RPMI7951 (cell line): ENCODE measurements at places on chromosomes 5 and 9.

DNA sequence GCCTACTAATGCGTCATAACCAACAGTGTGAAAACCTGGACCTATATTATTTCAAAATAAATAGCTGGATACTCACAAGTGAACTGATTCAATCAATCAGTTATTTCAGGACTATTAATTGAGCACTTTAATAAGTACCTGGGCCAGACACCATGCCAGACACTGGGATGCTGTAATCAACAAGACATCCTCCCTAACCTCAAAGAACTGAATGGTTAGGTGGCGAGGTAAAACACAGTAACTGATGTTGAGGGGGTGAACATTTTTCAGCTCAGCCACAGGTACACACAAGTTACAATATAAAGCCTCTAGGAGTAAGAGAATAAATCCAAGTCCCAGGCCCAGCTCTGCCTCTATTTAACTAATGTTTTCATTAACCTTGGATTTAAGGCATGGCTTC, 24.0 kb downstream of the CDH6 start:
- DNase-seq = no peak

GRCh38 chr5:153661897-153662296, 171.4 kb downstream of the GRIA1 start:
- DNase-seq = no peak

GRCh38 chr5:109318455-109319108, 91.2 kb downstream of the PJA2 start:
- DNase-seq = no peak

GRCh38 chr9:83646500-83647239, 23.7 kb downstream of the IDNK start:
- no peak for DNase-seq

DNA sequence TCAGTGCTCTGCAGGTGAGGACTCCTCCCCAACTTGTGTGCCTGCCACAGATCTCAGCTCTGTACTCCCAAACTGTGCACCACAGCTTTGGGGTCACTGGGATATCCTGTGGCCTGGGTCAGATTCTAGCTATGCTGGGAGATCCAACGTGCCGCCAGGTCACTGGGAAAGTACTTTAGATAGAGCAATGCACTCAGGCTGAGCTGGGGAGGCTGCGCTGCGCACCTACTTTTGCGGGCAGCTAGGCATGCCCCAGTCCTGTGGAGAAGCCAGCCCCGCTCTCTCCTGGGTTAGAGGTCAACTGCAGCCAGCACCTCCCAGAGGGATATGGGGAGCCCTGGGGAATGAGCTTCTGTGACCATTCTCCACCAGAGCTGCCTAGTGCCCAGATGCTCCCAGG, 552.1 kb upstream of the CDH9 start:
- no peak for DNase-seq

- DNase-seq = no peak
Measured at GRCh38 chr9:124442379-124442778, 7.9 kb upstream of the ADGRD2 start.

DNA sequence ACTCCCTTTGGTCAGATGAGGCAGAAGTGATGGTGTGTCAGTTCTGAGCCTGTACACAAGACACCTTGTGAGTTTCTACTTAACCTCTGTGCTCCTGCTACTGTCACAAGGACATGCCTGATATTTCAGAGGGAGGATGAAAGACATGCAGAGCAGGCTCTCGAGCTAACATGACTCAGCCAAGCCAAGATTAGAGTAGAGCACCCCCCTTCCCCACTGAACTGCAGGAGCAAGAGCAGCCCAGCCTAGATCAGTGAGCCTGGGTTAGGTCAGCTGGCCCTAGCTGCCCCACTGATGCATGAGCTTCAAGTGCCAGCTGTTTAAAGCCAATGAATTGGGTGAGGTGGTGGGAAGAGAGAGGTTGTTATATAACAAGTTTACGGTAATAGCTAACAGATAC, 36.7 kb downstream of the BRINP1 start:
- DNase-seq = no peak

- DNase-seq = no peak
Measured at GRCh38 chr9:137316012-137316981, 14.2 kb upstream of the NRARP start.

- DNase-seq = no peak
Measured at GRCh38 chr5:66339896-66340295, 195.8 kb downstream of the SREK1 start.

DNA sequence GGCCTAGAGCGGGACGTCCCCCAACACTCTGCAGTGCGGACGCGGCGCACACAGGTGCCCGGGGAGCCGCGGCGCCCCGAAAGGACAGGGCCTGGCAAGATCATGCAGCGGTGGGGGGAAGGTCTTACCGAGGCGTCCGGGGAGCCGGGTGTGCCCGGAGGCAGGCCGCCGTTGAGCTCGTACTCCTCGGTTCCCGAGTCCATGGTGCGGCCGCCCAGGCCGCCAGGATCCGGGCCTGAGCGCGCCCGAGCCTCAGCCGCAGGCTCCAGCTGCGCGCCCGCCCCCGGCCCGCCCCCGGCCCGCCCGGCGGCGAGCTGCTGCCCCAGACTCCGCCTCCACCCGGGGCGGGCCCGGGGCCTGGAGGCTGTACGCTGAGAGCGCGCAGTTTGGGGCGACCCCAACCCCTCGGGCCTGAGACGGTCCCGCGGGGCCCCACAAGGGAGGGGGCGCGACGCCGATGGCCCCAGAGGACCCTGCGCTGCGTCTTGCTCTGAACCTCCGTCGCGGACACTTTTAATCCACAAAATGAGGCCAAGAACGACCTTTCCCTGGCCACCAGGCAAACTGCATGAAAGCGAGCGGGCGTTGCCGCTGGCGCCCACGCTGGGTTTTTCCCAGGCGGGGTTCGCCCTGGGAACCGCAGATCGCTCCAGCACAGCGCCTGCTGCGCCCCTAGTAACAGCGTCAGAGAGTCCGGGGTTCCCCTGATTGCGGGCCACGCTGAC, at the start of gene NINJ1:
NINJ1 (minus strand) TSS at position 237 of the 725 bp plus-strand sequence; CDS start at position 203, 34 bp downstream.
- DNase-seq = peak; percentile 63

DNA sequence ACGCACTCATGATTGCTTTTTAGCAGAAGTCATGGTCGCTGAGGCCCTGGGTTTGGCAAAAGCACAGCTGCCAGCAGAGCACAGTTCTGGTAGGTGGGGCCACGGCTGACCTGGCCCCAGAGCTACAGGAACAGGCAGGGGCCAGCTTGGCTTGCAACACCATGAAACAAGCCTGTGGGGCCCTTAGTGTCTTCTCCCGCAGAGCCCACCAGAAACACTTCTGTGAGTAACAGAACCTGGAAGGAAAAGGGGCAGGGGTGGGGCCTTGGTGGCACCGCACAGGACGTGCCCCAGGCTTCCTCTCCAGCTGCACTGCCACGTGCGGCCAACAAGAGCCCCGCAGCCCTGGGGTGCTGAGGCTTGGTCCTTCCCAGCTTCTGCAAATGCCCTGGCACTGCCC, 4.8 kb downstream of the ASB6 start:
- DNase-seq = no peak

GRCh38 chr9:38771593-38771992, 51.7 kb upstream of the FAM240B start:
- DNase-seq = no peak

- DNase-seq = no peak
Measured at GRCh38 chr9:85994191-85994590, 53.2 kb downstream of the NAA35 start.

GRCh38 chr9:78982849-78983248, 588.9 kb upstream of the TLE4 start:
- peak; percentile 80 for DNase-seq

DNA sequence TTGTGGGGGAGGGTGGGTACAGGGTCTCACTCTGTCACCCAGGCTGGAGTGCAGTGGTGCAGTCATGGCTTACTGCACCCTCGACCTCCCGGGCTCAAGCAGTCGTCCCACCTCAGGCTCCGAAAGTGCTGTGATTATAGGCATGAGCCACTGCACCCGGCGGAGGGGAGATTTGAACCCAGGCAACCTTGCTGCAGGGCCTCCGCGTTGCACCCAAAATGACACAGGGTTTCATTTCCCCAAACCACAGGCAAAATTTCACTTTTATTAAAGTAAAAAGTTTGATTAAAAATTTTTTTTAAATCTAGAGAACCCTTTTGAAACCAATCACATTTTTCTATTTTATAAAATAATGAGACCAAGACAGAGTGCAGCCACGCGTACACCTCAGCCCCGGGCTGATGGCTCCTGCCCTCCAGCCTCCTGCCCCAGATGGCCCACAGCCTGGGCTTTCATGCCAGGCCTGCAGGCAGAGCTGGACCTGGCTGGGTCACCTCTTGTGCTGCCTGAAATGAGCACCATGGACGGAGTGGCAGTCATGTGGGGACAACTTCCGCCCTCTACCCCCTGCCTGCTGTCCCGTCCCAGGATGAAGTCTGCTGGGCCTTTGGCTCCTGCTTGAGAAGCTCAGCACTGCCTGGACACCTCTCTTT, 30.5 kb downstream of the USP20 start:
- no peak for DNase-seq

GRCh38 chr5:43193894-43194265, 1.9 kb downstream of the NIM1K start:
- peak; percentile 58 for DNase-seq

GRCh38 chr5:159913501-159913900, 2.8 kb upstream of the ADRA1B start:
- no peak for DNase-seq

- no peak for DNase-seq
Measured at GRCh38 chr5:126348855-126349635, 74.2 kb upstream of the GRAMD2B start.

GRCh38 chr9:16304301-16304700, 566.2 kb downstream of the BNC2 start:
- DNase-seq = peak; percentile 24

- no peak for DNase-seq
Measured at GRCh38 chr9:134234001-134234660, 69.8 kb upstream of the RNU6ATAC start.

GRCh38 chr5:111143910-111144309, 51.8 kb downstream of the WDR36 start:
- peak; percentile 95 for DNase-seq

DNA sequence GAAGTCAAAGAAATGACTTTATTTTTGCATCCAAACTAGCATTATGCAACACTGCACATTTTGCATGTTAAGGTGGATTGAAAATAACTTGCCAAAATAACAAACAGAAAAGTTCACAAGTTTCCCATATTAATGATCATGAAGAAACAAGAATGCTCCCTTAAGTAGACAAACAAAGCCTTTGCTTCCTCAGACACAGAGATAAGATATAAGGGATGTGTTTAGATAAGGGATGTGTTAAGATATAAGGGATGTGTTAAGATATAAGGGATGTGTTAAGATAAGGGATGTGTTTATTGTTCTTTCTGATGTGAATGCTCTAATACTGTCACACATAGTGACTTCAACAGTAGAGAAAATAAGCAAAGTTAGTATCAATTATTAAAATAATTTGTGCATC, 174.8 kb downstream of the GABRG2 start:
- DNase-seq = no peak

DNA sequence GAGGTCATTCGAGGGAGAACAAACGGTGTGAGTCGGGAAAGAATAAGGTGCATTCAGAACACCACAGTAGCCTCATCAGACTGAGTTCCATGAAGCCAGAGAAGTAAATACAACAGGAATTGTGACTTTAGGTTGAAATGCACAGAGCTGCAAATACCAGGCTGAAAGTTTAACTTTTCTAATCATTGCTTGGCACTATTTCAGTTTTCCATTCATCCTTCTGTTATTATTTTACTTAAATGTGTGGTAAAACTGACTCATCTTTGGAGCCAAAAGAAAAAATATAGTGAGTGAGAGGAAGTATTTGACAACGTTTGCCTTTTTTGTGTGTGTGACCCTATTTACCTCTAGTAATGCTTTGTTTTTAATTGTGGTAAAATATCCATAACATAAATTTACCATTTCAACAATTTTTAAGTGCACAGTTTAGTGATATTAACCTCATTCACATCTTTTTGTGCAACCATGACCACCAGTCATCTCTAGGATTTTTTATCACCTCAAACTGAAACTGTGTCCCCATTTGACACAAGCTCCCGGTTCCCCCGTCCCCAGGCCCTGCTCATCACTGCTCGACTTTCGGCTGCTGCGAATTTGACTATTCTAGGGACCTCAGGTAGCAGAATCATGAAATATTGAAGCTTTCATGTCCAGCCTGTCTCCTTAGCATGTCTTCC, 166.8 kb downstream of the HSD17B3 start:
- DNase-seq = no peak

DNA sequence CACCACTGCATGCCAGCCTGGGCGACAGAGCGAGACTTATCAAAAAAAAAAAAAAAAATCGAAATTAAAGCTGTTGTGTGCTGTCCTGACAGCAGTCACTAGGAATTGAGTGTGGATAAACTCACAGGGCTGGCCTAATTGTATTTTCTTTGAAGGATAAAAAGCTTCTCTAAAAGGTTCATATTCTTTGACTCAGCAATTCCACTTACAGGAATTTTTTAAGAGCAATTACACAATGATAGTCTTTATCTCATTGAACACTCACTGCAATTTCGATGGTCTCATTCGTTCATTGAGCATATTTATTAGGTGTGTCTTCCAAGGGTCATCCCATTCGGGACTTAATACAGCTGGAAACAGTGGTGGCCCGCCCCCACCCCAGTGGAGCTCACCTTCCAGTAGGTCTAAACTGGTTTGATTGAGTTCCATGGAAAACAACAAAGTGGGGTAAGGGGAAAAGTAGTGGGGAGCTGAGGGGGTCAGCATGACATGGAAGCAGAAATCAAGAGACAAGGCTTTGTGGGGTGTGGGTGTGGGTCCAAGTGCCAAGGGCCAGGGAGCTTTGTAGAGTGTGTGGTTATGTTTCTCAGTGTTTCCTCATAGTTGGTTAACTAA, 6.7 kb downstream of the CDK9 start:
- DNase-seq = no peak

GRCh38 chr9:69548681-69549080, 123.5 kb downstream of the APBA1 start:
- DNase-seq = peak; percentile 19

DNA sequence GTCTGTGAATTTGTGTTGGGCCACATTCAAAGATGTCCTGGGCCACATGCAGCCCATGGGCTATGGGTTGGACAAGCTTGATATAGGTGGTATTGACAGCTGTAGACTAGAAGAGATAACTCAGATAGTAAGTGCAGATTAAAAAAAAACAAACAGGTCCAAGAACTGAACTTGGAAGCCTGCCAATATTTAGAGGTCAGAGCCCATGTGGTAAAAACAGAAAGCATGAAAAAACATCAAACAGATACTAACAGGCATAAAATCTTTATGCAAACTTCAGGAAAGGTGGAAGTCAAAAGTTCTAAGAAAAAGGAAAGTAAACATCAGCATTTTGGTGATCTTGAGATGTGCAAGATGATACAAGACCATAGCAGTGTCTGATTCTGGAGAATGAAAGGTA, 155.1 kb upstream of the NR4A3 start:
- peak; percentile 25 for DNase-seq

DNA sequence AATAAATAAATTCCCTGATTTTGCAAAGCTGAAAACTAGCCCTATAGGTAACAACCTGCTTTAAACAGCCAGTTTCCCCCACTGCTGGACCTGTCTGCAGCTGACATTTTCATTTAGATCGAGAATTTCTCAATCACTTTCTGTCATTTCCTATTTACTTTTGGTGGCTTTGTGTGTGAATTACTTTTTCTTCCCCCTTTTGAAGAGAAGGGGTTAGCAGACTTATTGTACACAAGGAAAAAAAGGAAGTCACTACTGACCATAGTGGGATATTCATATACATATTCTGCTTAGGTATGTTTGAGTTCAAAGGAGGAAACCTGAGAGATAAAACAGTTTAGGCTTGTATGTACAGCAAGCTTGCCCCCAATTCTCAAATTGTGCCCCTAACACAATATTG, 27.0 kb upstream of the IFNB1 start:
- no peak for DNase-seq

- no peak for DNase-seq
Measured at GRCh38 chr5:93904917-93905316, 163.5 kb upstream of the POU5F2 start.
